Dorsolateral prefrontal cortex (tissue), 122 donors: ENCODE measurements at places on chromosomes 11 and 22.

DNA sequence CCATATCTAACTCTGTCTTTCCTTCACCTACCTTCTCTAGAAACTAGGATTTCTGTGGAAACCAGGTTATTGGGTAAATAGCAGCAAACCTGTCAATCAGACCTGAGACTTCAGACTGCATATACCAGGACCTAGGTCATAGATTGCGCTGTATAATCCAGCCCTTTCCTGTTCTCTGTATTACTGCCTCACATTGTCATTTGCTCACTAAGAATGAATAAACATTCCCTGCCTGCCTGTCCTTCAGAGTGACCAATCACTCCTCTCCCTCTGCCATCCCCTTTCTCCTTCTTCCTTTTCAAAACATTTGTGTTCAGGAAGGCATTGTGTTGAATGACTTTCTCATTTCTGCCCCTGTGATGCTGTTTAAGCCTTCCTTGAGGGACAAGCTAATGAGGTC, 14.1 kb upstream of the FZD4 start:
- no peak for DNase-seq

- no peak for DNase-seq
These were observed 29.7 kb downstream of the ART5 start for GRCh38 chr11:3611976-3612678.

- DNase-seq = no peak
These were observed 6.3 kb downstream of the TNNI2 start for GRCh38 chr11:1845095-1845429.

- no peak for DNase-seq
These were observed 6.7 kb downstream of the ASCC2 start for GRCh38 chr22:29831186-29831921.

DNA sequence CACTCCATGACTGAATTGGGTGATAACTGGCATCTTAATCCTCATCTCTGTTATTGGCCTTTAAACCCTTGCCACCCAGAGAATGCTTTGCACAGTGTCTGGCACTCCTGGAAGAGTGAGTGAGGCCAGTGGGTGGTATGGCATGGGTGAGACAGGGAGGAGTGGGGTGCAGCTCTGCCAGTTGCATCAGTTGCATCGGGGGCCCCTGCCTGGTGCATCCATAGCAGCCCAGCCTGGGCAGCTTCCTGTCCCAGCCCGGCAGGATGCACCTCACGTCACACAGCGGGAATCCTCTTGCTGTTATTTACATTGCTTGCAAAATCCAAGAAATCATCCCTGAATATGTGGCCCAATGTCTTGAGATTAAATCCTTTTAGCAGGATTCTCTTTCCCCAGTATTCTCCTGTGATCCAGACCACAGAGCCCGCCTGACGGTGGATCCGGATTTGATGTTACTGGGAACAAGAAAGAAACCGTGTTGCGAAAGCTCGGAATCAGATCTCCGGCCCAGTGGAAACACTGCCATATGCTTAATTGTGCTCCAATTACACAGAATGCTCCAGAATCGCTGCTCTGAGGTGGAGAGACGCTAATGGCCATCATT, 37.6 kb upstream of the MN1 start:
- no peak for DNase-seq

DNA sequence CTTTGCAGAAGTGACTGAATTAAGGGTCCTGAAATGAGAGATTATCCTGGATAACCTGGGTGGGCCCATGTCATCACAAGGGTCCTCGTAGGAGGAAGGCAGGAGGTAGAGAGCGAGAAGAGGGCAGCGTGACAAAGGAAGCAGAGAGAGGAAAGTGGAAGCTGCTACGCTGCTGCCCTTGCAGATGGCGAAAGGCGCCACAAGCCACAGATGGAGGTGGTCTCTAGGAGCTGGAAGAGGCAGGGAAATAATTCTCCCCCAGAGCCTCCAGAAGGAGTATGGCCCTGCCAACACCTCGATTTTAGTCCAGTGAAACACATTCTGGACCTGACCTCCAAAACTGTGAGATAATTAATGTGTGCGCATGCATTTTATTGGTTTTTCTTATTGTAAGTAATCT, 13.4 kb downstream of the TMEM184B start:
- DNase-seq = no peak

GRCh38 chr22:39317084-39317774, 2.2 kb downstream of the RPL3 start:
- no peak for DNase-seq

DNA sequence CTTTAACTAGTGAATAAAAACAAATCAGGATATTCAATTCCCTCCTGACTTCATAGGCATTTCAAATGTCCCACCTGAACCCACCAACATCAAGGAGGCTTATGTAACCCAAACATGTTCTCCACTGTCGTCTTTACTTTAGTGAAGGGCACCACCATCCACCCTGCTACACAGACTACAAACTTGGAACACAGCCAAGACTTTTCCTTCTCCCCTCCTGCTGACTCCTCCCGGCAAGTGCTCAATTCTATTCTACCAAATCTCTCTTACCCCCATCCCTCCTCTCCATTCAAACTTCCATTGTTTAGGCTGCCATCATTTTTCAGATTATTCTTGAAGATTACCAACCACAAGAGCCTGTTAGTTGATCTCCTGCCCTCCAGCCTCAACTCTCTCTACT, 24.3 kb downstream of the SAAL1 start:
- no peak for DNase-seq
